T follicular helper cell (primary cell): ENCODE measurements at places on chromosomes 12 and 14.

GRCh38 chr12:44224399-44225148, 388.7 kb downstream of the TMEM117 start:
- DNase-seq, result no peak

DNA sequence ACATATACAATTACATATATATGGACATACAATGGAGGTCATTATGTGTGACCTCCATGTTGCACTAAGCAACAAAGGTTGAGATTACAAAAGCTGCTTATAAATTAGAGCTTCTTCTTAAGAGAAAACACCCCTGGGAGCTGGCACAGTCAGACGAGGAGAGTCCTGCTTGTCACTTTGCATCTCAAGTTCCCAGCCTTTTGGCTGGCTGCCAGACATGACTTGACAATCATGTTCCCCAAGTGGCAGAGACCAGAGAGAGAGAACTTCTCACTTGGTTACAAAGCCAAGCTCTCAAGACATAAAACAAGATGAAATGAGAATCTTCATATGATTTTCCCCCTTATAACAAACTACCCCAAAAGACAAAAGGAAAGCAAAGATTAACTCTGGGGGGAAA, 8.5 kb upstream of the SYNJ2BP start:
- DNase-seq, result no peak

GRCh38 chr14:23828001-23828400, 125.6 kb upstream of the DHRS4 start:
- DNase-seq, result no peak

DNA sequence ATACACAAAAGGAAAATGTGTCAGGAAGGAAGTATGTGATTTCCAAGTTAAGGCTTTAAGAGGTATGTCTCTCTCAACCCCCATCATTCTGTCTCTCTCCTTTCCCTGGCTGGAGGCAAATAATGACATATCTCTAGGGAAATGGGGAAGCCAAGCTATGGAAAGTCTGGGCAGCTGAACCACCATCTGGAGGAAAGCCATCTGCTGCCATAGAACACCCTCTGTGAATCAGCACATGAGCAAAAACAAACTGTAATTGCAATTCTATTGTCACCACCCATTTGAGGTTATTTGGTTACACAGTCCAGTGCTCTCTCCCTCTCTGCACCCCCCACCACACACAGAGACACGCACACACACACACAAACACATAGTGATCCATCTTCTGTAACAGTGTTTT, 766.2 kb downstream of the FLRT2 start:
- DNase-seq, result no peak

DNA sequence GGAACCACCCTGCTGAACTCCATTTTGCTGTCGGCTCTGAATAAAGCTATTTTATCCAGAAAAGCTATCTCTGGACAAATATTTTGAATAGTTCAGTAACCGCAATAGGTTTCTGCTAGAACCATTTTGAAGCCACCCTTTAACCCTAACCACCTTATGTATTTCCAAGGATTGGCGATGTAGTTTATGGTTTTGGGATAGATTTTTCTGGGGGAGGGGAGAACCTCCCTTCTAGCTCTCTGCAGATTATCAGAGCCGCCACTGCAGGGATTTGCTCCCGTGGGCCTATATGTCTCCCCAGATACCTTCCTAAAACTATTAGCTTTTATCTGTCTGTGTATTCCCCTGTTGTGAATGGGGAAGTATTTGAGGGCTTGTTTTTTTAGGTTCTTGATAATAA, 1.8 kb upstream of the TUBA1B start:
- no peak for DNase-seq

- DNase-seq, result no peak
Observed at GRCh38 chr12:96053476-96054243, 18.3 kb upstream of the LTA4H start.

- no peak for DNase-seq
Observed at GRCh38 chr12:109288571-109288970, 20.5 kb downstream of the FOXN4 start.

GRCh38 chr12:78018171-78018910, 187.6 kb downstream of the NAV3 start:
- DNase-seq, result no peak

GRCh38 chr12:47534695-47535094, 171.1 kb downstream of the RPAP3 start:
- no peak for DNase-seq

GRCh38 chr12:10554756-10555481, 49.2 kb downstream of the EIF2S3B start:
- no peak for DNase-seq

DNA sequence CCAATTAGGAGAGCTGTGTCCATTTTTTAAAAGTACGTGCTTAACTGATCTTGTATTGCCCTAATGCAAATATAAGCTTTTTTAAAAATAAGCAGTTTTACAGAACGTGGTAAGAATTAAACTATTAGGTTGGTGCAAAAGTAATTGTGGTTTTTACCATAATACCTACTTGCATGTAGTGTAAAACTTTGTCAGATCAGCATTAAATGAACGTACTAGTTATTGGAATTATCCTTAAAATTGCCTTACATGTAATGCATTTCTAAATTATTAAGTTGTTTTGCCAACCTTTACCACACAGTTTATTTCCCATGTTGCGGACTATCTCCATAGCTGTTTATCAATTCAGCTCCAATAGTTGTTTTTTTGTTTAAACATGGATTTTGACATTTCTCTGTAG, 10.9 kb downstream of the CAND1 start:
- DNase-seq, result no peak

- no peak for DNase-seq
Observed at GRCh38 chr14:101719045-101719645, 42.4 kb upstream of the PPP2R5C start.

- no peak for DNase-seq
Observed at GRCh38 chr12:62844915-62845314, 90.0 kb downstream of the PPM1H start.

GRCh38 chr14:56300495-56300894, 182.3 kb downstream of the PELI2 start:
- DNase-seq, result no peak

DNA sequence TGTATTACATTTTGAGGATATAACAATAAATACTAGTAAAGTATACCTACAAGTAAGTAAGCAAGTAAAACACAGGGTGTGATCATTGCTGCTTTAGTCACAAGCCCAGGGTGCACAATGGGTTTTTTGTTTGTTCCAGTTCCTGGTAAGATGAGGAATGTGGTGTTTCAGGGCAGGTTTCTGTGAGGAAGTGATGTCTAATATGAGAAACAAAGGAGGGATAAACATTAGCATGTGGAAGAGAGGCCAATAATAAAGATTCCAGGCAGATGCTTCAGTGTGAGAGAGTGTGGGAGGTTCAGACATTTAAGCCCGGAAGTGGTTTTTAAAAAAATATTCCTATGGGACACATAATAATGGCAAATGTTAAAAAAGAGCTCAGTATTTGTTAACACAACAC, 808.1 kb upstream of the USP15 start:
- DNase-seq, result no peak

DNA sequence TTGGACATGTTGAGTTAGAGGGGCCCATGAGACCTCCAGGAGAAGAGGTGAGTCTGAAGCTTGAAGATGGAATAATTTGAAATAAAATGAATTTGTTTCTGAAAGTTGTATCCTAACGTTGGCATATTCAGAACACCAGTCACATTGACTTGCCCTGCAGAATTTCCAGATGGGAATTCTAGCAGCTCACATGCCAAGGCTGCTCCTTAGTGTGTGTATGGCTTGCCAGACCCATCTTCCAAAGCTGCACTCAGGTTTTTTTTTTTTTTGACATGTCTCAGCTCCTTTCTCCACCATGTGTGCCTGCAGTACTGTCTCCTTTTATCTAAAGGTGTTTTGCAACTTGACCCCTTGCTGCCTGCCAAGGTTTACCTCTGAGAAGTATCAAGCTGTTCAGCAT, 261.9 kb downstream of the NRXN3 start:
- DNase-seq, result no peak

GRCh38 chr14:93901813-93902212, 25.3 kb upstream of the FAM181A start:
- no peak for DNase-seq

- DNase-seq, result no peak
Observed at GRCh38 chr12:76417116-76417515, 68.9 kb upstream of the BBS10 start.

DNA sequence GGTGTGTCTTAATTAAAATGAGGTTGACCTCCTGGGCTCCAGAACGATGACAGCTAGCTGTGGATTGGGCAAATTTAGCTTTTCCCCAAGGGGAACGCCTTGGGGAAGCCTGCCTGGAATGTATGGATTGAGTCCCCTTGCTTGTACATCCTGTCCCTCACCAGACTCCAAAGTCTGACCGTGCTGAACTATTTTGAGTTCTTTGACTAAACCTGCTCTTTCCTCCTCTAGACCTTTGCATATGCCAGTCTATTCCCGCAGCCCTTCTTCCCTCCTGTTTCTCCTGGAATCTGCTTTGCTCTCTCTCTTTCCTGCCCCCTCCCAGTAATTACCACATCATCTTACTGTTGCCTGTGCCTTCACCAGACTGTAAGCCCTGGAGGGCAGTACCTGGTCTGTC, 11.5 kb upstream of the KDM2B start:
- DNase-seq, result no peak

DNA sequence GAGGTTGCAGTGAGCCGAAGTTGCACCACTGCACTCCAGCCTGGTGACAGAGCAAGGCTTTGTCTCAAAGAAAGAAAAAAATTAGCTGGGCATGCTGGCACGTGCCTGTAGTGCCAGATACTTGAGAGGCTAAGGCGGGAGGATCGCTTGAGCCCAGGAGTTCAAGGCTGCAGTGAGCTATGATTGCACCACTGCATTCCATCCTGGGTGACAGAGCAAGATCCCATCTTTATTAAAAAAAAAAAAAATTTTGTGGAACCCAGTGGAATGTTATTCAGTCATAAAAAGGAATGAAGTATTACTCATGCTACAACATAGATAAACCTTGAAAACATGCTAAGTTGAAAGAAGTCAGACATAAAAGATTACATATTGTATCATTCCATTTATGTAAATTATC, 8.3 kb upstream of the ERBB3 start:
- no peak for DNase-seq

- DNase-seq, result no peak
Observed at GRCh38 chr12:7450667-7451066, 6.7 kb upstream of the CD163L1 start.

DNA sequence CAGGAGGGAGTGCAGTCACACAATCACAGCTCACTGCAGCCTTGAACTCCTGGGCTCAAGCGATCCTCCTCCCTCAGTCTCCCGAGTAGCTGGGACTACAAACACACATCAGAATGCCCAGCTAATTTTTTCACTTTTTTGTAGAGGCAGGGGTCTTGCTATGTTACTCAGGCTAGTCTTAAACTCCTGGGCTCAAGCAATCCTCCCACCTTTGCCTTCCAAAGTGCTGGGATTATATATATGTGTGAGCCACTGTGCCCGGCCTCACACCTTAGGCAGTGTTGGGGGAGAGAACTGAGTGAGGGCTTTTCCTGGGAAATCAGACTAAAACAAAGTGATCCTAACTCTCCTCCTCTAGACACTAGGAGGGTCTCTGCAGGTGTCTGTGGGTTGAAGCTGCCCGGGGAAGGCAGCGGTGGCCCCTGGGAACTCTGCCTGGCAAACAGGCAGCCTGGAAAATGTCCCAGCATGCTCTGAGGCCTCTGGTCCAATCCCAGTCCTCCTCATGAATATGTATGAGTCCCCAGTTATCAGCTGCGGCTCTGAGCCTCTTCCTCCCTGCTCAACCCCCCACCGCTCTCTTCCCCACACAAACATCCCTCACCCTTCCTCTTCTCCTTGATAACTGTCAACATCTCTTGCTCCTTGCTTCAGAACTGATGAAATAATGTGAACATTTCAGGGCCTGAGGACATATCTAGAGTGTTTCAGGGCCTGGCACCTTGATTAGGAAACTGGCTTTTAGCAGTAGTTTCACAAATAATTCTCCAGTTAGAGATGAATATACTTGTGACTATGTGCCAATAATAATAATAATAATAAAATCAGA, 7.9 kb upstream of the NAA25 start:
- no peak for DNase-seq

DNA sequence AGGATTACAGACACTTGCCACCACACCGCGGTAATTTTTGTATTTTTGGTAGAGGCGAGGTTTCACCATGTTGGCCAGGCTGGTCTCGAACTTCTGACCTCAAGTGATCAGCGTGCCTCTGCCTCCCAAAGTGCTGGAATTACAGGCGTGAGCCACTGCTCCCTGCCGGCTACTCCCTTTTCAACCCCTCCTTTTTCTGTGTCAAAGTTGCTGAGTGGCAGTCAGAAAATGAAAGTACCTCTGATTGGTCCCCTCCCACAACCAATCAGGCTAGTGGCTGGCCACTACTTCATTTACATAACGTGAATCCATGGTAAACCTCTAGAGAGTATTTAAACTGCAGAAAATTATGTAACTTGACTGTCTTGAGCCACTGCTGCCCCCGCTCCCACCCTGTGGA, 5.9 kb downstream of the RESF1 start:
- peak; percentile 27 for DNase-seq

GRCh38 chr14:74347097-74347794, 1.0 kb upstream of the VRTN start:
- no peak for DNase-seq

DNA sequence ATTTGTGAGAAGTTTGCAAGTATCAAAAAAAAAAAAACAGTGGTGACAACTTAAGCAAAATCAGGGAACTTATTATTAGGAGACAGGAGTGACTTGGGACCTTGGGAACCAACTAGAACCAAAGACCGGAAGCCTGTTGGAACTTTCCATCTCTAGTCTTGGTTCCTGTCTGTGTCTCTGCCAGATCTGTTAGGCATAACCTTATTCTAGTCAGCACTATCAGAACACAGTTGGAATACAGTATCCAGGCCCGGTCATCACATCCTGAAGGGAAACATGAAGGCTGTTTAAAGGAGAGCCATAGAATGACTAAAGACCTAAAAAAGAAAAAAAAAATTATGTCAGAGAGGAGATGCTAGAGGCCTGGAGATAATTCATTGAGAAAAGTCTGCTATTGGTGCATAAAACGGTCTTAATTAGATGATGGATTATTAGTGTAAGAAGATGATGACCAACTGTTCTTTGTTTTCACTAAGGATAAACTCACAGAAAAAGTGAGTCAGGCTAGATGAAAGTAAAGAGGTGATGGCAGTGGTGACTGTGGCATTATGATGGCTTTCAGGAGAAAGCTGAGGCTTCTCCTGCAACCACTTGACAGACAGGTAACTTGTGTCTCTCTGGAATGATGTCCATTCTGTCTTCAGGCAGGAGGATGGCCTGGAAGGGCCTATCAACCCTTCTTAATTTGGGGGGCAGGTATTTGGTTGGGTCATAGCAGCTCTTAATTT, 28.2 kb downstream of the DACT1 start:
- DNase-seq, result no peak

DNA sequence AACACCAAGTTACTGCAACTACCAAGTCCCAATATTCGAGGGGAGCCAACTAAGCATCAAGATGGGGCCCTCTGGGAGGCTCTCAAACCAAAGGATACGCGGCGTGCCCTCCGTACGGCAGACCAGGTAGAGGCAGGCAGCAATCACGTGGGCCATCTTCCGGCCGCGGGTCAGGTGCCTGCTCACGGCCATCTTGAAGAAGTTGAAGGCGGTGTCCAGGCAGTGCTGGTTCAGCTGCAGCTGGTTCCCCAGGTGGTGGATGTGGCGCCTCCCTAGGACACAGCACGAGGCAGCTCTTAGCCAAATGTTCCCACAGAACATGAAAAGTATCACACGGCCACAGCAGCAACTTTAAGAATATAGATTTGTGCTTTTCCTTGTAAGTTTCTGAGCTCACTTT, 24.3 kb downstream of the BTBD6 start:
- no peak for DNase-seq

GRCh38 chr14:92400579-92401444, 77.8 kb downstream of the SLC24A4 start:
- DNase-seq, result no peak

GRCh38 chr14:56102941-56103340, 15.3 kb upstream of the PELI2 start:
- DNase-seq, result no peak
